Lung (tissue), 17 donors: ENCODE measurements at places on chromosomes 3 and 15.

DNA sequence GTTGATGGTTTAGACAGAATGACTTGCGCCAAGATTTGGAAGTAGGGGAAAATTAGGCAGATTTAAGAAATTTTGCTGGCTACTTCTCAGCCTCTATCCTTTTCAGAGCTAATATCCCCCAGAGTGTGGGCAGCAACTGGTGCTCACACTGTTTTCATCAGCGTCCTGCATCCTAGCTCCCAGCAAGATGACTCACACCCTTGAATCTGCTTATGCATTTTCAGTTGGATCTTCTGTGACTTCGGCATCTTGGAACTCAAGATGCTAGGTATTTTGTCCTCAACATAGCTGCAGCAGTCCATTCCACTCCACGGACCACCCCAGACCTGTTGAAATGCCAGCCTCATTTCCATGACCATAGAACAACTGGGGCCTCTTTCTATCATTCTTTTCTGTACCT is 336.1 kb upstream of the NR2F2 start:
- DNase-seq = no peak

GRCh38 chr15:89502867-89503595 is 6.6 kb upstream of the RHCG start:
- DNase-seq = no peak

DNA sequence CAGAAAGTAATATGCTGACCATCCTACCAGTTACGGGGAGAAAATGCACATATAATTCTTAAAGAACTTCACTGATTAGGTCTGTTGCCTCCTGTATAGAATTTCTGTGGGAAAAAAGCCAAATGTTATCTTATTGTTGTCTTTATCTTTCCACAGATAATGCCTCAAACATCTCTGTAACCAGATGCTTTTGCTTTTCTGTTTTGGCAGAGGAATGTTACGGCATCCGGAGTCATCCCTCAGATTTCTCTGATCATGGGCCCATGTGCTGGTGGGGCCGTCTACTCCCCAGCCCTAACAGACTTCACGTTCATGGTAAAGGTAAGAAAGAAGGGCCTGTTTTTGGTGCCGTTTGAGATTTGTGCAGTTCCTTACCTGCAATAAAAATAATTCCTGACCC is 33.5 kb downstream of the PCCB start:
- DNase-seq = peak; percentile 12

DNA sequence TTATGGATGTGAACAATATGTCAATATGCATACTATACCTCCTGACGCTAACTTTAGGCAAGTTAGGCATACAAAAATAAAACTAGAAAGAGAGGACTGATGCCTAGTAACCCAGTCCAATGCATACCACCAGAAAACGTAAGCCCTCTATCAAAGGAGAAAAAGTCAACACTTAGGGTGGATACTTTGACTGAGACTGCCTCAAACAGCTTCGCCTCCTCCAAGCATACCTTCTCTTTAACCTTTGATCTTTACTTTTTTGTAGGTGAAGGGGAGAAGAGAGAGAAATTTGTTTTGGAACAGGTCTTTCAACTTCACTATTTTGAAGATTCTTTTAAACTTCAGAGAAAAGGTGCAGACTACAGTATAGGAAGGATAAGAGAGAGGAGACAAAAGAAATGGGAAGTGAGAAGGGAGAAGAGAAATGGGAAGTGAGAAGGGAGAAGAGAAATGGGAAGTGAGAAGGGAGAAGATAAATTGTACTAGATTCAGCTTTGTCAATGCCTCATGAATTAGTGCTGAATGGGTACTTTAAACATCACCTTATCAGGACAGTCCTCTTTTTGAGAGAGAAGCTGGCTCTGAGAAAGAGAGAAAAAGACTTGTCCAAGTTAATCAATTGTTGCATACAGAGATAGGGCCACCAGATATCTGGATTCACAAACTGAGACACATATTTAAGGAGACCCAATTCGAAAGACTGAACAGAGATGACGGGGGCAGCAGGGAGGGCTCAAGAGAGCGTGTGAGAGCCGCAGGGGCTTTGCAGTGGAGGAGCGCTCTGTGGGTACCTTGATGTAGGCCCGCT is 1.0 kb downstream of the P3H2 start:
- DNase-seq = no peak

- DNase-seq = no peak
Observed at GRCh38 chr3:141384157-141384556, 15.9 kb downstream of the ZBTB38 start.

GRCh38 chr15:62079594-62079993 is 12.8 kb downstream of the C2CD4A start:
- no peak for DNase-seq

GRCh38 chr3:150309557-150309956 is 98.5 kb upstream of the TSC22D2 start:
- no peak for DNase-seq

- DNase-seq = no peak
Observed at GRCh38 chr3:73499787-73500186, 125.0 kb downstream of the PDZRN3 start.

- peak; percentile 50 for DNase-seq
Observed at GRCh38 chr3:184559336-184559735, 2.2 kb upstream of the EPHB3 start.

DNA sequence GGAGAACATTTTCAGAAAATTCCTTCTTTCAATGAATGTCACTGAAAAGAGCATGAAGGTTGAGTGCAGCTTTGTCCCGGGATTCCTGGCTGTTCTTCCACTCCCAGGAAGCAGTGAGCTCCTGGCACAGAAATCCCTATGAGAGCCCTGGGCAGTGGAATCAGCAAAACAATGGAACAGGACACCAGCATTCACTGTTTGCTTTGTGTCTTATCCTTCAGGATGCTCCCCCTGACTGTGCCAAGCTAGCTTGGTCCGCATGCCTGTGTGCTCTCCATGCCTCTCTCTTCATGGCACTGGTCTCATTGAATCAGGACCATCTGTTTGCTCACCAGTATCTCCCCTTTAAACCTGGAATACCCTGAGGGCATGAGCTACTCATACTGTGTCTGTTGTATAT is 102.0 kb upstream of the GADL1 start:
- no peak for DNase-seq

- DNase-seq = no peak
Observed at GRCh38 chr3:174016186-174016585, 618.6 kb downstream of the NLGN1 start.

DNA sequence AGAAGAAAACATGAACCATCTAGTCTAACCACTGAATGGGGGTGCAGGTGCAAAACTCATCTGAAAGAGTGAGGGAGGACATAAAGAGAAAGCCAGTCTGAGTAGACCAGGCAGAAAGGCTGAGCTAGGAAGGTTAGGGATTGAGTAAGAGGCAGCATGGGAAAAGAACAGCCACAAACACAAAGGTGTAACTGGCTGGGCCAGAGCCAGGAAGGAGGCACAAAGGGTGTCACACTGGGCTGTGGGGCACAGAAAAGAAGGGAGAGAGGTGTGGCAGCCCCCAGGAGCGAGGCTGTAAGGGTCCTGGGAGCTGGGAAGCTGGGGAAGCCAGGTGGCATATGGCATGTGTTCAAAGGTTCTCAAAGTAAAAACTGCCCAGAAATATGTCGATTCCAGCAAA is 18.7 kb downstream of the IGSF11 start:
- DNase-seq = no peak

GRCh38 chr3:189800436-189800835 is 169.2 kb downstream of the TP63 start:
- DNase-seq = no peak

- DNase-seq = no peak
Observed at GRCh38 chr15:86558686-86559085, 479.0 kb downstream of the AGBL1 start.

DNA sequence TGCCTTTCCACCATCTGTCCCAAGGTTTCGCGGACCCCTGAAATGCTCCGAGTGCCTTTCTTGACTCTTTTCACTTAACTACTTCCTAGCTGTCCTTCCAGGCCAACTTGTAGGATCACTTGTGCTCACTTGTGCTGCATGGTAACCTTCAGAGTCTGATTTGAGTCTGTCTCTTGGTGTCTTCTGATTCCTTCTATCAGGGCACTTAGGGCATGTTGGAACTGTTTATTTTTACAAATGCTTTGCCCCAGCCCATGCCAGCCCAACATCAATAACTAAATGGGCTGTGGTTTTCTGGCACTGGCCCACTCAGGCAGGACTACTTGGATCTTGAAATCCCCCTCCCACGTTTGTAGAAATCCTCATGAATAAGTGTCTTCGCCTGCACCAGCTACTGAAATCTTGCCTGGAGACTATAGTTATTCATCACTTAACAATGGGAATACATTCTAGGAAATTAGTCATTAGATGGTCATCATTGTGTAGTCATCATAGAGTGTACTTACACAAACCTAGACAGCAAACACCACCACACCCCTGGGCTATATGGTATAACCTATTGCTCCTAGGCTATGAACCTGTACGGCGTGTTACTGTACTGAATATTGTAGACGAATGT is 123.1 kb upstream of the STRIT1 start:
- DNase-seq = no peak

- DNase-seq = peak; percentile 33
Observed at GRCh38 chr15:100900136-100900794, 18.9 kb upstream of the LRRK1 start.

GRCh38 chr3:10173095-10173925 is 8.6 kb downstream of the IRAK2 start:
- DNase-seq = no peak

DNA sequence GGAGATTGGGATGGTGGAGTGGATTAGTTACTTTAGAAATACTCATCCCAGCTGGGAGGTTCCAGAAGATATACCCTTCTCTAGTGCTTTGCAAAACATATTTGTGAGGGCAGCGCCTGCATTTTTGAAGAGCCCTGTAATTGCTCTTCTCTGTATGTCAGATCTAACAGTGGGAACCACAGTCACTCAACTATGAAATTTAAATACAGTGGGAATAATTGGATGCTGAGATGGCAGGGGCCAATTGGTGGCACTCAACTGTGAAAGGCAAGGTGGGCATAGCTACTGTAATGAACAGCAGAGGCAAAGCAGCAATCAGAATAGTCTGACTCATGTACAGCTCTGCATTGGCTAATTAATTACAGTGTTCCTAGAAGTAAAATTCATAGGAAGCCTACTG is 22.2 kb upstream of the TBC1D23 start:
- DNase-seq = no peak

DNA sequence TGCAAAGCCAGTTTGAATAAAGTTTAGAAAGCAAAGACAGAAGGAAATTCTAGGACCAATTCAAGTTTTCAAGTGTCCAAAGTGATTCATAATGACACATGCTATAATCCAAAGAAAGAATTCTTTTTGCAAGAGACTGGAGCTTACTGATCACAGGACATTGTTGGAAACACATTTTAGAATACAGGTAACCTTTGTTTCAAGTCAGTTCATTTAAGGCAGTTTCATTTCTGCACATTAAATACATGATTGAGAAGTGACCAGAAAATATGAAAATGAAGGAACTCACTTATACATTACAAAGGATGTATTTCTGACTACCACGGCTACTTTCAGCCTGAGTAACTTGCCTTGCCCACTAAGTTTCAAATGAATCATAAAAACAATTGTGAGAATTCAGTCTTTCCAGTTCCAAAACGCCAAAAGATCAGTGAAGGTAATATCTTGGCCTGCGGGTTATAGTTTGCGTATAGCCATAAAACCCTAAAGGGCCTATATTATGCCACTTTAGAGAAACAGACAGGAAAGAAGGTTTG is 48.7 kb downstream of the PRICKLE2 start:
- DNase-seq = no peak

DNA sequence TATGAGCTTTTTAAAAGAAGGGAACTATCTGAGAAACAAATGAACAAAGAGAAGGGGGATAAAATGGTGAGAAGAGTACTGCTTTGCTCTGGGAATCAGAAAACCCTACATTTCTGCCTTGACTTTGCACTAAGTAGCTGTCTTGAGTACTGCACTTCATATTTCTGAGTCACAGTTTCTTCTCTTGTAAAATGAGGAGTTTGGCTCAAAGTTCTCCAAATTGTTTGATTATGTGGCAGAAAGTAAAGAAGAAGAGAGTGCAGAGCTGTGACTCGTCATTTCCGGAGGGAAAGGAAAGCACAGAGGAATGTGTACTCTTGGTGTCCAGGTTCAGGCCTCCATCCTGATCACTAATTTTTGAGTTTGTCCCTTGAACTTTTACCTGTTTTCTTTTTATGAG is 54.7 kb downstream of the TP63 start:
- peak; percentile 10 for DNase-seq

DNA sequence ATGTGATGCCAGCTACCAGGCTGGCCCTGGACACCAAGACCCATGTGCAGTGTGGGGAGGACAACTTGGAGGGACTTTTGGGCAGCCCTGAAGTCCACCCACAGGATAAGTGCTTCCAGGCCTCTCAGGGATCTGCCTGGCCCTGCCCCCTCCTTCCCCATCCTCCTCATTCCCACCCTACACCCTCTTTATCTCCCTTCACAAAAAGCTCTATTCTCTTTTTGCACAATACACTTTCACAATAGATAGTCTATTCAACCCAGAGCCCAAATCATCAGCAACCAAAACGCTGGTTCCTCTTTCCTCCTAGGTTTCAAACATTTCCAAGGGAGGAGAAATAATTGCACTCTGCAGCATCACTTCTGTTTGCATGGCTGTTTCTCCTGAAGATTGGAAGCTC is 7.8 kb upstream of the ZNF710 start:
- DNase-seq = no peak

- no peak for DNase-seq
Observed at GRCh38 chr3:95826419-95826818, 988.0 kb upstream of the EPHA6 start.

- DNase-seq = peak; percentile 84
Observed at GRCh38 chr3:133124511-133124910, 86.3 kb downstream of the TMEM108 start.

DNA sequence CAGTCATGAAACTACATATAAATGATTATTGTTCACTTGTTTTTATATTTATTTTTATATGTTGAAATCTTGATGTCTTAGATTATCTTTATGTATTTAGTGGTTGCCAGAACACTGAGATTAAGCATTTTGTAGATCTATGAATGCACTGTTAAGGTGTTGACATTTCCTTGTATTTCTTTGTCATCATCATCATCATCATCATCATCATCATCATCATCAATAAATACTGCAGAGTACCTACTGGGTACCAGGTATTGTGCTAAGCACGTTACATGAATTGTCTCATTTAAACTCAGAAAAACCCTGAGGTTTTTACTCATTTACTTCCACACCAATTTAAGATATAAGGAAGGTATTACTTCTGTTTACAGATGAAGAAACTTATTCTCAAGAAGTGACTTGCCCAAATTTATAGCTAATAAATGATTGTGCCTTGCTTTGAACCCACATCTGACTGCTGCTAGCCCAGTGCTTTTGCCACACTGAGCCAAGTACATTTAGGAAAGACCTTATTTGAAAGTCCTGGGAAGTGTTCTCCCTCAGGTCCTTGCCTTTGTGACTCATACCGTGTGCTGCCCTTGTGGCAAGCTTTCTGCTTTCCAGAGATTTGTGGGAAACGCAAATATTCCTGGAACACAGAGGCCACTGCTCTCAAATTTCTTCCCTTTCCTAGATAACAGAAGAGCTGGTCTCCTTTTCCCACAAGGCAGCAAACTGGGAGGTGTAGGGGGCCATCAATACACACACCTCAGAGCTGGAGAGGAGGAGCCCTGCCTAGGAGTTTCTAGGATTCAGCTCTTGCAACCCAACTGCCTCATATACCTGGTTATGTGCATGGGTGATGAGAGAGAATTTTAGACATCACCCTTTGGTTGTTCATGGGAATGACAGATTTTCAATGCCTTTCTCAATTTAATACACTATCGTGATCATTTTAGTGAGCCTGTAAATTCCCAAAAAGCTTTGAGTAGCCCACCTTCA is 115.4 kb upstream of the C15orf61 start:
- DNase-seq = no peak
